ENCODE measurements at places on chromosomes 1 and 21.
A peak's percentile ranks its signal among the peaks of the same experiment; 100 is the strongest.

GRCh38 chr1:19554090-19554489, 68.8 kb upstream of the CAPZB start:
- DNase-seq: no peak

- no peak for DNase-seq
Observed at GRCh38 chr1:3963554-3963953, 63.5 kb upstream of the C1orf174 start.

GRCh38 chr1:176521211-176521610, 58.2 kb downstream of the PAPPA2 start:
- DNase-seq: no peak

- DNase-seq: no peak
Observed at GRCh38 chr21:31780944-31781343, 49.0 kb upstream of the SCAF4 start.

DNA sequence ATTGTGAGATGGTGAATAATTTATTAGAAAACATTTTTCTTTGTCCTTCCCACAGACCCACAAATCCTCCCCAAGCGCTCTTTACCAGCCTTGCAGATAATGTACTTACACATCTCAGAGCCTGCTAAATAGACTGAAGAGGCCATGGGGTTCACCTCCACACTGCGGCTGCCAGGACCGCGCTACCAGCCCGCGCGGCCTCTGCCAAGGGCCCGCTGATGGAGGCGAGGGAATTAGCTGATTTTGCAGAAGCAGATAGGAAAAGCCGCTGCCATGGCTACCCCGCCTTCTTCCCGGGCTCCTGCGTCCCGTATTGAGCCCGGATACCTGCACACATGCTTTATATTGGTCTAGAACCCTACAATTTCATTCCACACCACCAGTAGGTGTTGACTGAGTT, 248.0 kb upstream of the FOXD3 start:
- DNase-seq: no peak

DNA sequence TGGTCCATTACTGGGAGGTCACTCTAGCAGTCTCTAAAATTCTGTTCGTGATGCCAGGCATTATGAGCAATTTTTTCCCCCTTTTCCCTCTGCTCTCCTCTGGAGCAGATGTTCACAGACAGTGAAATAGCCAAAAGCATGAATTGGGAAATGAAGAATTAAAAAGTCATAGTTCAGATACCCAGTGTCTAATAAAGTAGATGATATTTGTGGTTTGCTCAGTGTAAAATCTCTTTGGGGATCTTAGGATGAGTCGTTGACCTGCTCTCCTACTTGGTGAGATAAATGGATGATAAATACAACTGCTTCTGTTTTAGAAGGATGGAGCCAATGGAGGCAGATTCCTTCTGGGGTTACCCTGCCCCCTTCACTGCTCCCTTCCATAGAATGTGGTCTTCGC, 56.3 kb downstream of the KIAA0040 start:
- no peak for DNase-seq

- no peak for DNase-seq
Observed at GRCh38 chr1:159911326-159912070, 11.5 kb upstream of the CFAP45 start.

- DNase-seq: no peak
Observed at GRCh38 chr1:114090738-114091505, 62.7 kb downstream of the SYT6 start.

- DNase-seq: peak; percentile 4
Observed at GRCh38 chr1:220655509-220655908, 34.7 kb upstream of the C1orf115 start.

DNA sequence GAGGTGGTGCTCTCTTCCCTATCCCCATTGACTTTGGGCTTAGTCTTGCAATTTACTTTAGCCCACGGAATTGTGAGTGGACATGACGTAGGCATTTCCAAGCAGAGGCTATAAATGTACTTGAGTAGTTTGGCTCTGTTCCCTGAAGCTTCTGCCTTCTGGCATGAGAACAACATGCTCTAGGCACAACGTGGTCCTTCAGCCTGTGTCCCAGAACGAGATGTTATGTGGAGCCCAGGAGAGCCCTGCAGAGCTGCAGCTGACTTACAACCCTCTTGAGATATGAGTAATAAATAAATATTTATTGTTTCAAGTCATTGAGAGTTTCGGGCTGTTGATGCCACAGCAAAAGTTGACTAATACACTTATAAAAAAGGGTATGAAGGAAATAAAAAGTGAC, 105.2 kb upstream of the HMGB4 start:
- no peak for DNase-seq

- DNase-seq: no peak
Observed at GRCh38 chr1:194279975-194280374, 1093.6 kb upstream of the B3GALT2 start.

- DNase-seq: peak; percentile 90
Observed at GRCh38 chr1:114564141-114564540, 17.3 kb downstream of the BCAS2 start.

- DNase-seq: no peak
Observed at GRCh38 chr21:18354947-18355346, 48.6 kb downstream of the TMPRSS15 start.

GRCh38 chr1:54471588-54471987, 65.4 kb upstream of the SSBP3 start:
- DNase-seq: no peak

GRCh38 chr1:51222136-51222787, 13.8 kb upstream of the RNF11 start:
- DNase-seq: no peak

DNA sequence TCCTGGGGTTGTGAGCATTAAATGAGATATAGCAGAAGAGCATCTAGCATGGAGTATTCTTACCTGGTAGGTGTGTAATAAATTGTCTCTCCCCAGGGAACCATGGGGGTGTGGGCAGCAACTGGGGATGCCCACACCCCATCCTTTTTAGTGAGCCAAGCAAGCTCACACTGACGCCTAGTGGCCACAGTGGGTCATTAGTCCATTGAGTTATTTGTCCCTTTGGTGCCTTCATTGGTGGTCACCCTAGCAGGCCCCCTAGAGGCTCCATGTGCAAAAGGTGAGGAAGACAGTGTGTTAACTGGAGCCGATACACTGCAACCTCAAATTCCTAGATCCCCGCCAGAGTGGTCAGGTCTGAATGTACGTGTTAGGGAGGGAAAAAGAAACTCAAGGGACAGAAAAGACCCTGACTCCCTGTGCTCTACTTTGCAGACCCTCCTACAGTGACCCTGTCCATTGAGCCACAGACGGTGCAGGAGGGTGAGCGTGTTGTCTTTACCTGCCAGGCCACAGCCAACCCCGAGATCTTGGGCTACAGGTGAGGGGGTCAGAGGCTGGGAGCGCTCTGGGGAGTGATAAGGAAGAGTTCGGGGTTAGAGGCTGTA, 93.3 kb upstream of the CD1D start:
- DNase-seq: peak; percentile 50

DNA sequence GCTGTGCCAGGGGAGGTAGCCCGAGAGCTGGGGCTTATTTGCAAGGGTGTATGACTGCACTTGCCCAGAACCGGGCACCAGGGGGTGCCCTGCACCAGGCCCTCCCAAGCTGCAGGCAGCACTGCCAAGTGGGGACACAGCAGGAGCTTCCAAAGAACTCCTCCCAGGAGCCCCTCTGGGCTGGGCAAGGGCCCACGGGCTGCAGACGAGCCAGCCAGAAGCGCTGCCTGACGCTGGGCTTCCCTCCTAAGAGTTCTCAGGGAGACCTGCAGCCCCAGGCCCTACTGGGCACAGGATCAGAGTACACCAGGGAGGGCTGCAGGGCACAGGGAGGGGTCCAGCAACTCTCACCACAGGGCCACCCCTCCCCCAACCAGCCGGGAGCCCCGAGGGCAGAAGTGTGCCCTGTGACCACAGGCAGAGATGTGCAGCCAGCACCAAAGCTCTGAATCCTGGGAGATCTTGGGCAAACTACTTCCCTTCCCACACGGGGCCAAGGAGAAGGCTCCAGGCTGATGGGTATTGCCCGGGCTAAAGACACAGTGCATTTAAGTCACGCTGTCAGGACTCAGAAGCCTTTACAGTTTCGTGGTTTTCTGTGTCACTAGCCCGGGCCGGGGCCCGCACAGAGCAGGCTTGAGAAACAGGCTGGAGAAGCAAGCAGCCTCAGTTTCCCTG, 63.4 kb downstream of the KCNAB2 start:
- DNase-seq: no peak

GRCh38 chr21:19256934-19257660, 853.5 kb upstream of the TMPRSS15 start:
- DNase-seq: no peak

DNA sequence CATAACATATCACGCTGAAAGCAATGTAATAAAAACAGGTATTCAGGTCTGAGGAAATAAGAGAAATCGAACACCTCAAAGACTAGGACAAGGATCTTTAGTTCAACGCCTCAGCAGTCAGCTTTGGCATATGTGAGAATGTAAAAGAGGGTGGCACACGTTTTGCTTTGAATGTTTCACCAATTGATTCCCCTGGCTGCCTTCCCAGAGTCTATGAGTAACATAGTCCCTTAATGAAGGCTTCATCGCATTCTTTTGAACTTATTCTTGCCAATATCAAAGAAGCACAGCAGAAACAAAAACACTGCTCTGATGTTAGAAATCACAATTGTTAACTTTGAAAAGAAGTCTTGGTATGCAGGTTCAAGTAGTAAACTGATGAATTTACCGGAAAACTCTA, 764.8 kb downstream of the ADGRL2 start:
- DNase-seq: peak; percentile 24

GRCh38 chr1:232183802-232184201, 446.1 kb downstream of the SIPA1L2 start:
- no peak for DNase-seq

- no peak for DNase-seq
Observed at GRCh38 chr1:16254263-16254928, 17.4 kb upstream of the CPLANE2 start.

DNA sequence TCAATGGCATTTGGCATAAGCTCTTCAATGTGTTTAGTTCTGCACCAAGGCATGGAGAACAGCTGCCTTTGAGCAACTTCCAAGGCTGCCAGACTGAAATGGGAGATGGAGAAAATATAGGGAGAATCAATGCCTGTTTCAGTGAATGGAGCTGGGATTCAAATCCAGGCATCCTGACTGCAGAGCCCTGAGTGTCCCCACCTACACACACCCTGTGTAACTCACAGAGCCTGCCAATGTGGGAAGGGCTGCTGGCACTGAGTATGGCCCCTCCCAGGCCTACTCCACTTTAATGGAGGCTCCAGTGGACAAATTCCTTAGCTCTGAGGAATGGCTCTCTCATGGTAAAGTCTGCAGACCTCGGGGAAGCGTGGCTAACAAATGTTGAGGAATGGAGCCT, 145.6 kb upstream of the TNR start:
- no peak for DNase-seq

- no peak for DNase-seq
Observed at GRCh38 chr1:3717715-3718601, 34.3 kb upstream of the CCDC27 start.

- DNase-seq: no peak
Observed at GRCh38 chr1:186143481-186143880, 231.6 kb downstream of the TPR start.

DNA sequence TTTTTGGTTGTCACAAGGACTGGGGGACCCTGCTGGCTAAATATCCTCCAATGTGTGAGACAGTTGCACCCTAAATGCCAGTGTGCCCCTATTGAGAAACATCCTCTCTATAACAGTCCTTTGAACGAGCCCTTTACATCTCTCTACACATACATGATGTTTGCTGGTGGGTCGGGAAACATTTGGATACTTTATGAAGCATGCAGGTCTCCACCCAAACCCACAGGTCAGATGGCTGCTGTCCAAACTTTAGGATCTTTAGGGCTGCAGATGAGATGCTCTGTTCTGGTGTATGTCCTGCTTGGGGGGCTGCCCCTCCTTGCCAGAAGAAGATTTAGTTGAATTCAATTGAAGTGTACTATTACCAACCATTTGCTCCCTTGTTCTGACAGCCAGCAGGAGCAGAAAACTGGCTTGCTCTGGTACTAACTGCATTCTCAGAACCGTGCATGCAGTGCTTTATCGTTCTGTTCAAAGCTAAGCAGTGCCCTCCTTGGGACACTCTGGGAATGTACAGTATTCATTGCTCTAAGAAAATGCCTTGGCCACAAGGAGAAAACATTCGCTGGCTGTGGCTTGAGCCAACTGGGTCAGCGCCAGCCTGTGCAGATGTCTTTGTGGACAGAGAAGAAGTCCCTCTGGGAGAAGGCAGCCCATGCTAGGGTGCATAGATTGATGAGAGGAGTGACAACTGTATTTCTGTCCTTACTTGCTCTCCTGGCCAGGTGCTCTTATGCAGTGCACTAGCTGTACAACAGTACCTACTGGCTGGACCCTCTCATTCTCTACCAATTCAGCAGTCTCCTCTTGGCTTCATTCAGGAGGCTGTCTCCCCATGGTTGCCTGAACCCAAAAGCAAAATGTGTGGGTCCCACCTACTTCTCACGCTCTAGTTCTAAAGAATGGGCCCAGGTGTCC, 61.4 kb upstream of the DIRAS3 start:
- peak; percentile 94 for DNase-seq

Data from pons (tissue), 1 donor.